ENCODE measurements at places on chromosomes 12 and 14.

DNA sequence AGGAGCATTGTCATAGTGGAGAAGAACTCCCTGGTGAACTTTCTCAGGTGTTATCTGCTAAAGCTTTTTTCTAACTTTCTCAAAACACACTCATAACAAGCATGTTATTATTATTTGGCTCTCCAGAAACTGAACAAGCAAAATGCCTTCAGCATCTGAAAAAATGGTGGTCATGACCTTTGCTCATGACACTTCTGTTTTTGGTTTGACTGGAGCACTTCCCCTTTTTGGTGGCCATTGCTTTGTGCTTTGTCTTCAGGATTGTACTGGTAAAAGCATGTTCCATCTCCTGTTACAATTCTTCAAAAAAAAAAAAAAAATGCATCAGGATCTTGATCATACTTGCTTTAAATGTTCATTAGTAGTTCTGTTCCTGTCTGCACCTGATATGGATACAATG, 1241.6 kb upstream of the USP15 start:
- DNase-seq = no peak

DNA sequence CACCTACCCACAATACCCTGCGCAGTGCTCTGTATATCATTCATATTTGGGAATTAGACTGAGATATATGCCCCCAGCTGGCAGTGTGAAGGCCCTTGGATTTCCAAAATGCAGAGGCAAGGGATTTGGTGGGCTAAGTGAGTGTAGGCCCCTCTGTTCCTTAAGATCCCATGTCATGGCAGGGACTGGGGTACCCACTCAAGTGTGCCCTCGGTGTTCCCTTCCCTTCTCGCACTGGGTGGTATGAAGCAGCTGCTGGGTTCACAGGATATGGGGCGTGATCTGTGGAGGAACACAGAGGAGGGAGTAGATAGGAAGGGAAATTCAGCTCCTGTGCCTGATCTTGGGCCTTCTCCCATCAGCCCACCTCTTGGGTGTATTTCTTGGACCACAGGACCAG, 63.1 kb upstream of the VASH1 start:
- DNase-seq = no peak

DNA sequence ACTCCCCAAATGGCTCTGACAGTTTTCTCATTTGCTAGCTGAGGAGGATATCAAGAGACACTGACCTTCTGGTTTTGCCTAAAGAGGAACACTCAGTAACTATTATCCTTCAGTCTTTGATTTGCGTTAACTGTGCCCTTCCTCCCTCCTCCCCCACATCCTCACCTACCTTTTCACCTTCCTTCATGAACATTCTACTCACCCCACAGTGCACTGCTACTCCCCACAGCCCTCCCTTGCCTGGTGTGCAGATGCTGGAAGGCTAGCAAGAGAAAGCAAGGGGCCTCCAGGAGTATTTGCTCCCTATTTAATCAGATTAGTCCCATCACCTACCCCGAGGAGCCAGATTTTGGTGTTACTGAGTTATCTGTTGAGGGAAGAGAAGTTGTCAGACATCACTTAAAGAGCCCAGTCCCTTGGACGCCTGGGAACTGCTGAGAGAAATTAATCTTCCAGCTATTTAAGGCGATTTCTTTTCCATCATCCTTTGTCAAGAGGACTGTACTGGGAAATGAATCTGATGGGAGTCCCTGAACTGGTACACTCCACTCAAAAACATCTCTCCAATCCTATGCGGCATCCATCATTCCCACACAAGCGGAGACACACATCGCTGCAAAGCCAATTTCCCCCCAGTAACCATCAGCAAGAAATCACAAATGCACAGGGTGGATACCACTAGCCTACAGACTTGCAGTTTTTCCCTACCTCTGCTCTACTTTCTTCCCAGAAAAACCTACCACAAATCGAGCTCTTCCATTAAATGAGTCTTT, 11.5 kb downstream of the PSMB5 start:
- DNase-seq = no peak

DNA sequence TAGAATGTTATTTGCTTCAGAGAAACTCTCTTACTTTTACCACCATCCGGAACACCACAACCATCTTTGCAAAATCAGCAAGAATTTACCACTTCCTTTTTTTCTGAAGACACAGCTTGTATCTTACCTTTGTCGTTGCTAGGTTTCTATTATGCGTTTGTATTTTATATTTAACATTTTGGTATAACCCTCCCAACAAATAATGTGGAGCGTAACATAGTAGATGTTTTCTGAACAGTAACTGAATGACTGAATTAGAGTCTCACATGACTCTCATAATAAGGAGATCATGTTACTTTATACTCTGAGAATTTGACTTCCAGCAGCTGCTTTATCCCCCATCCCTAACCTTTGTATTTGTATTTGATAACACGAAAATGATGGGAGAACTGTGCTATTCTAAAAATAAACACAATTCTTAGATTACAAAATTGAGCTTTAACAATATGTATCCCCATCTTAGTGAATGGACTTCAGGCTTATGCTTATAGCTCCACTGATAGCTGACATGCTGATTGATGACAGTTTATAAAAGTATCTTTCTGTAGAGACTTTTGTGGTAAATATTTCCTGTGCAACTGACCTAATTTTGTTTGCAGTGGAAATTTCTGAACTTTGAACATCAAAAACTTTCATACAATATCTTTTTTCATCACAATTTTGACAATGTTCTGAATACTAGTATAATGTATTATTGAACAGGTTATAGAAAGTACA, 7.9 kb upstream of the KLRB1 start:
- peak; percentile 14 for DNase-seq

GRCh38 chr12:20602641-20603391, 92.3 kb upstream of the SLCO1C1 start:
- no peak for DNase-seq

GRCh38 chr12:1444142-1444516, 150.3 kb downstream of the FBXL14 start:
- no peak for DNase-seq

DNA sequence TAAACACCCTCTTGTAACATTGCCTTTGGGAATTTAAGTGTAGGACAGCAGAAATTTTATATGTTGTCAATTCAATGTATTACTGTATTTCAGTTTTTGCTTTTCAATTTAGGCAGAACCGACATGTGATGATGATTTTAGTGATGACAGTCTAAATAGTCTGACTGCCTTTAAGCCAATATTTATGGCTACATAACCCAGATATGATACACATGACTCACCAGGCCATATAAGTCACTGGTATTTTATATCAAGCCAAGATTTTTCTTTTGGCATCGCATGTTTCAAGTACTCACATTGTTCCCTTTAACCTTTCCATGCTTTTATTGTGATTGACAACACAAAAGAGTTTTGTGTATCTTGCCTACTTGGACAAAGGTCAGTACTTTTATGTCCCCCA, 13.6 kb upstream of the PPM1A start:
- DNase-seq = no peak

- DNase-seq = no peak
Measured at GRCh38 chr14:28830115-28830534, 63.5 kb downstream of the FOXG1 start.

DNA sequence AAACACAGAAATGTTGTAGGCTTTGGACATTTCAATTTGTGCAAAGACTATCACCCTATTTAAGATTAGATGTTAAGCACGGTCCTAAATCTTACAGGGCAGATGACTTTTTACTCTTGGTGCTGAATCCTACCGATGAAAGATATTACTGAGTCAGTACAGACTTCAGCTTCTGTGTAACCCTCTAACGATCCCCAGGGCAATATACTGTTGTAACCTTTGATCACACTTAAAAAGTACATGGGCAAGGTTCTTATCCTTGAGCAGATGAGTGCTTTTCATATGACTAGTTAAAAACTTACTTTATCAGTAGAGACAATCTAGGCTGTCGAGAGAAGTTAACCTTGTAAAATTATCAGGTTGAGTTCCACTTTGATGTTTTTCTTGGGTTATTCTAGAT, 22.5 kb downstream of the PDE3A start:
- DNase-seq = no peak

DNA sequence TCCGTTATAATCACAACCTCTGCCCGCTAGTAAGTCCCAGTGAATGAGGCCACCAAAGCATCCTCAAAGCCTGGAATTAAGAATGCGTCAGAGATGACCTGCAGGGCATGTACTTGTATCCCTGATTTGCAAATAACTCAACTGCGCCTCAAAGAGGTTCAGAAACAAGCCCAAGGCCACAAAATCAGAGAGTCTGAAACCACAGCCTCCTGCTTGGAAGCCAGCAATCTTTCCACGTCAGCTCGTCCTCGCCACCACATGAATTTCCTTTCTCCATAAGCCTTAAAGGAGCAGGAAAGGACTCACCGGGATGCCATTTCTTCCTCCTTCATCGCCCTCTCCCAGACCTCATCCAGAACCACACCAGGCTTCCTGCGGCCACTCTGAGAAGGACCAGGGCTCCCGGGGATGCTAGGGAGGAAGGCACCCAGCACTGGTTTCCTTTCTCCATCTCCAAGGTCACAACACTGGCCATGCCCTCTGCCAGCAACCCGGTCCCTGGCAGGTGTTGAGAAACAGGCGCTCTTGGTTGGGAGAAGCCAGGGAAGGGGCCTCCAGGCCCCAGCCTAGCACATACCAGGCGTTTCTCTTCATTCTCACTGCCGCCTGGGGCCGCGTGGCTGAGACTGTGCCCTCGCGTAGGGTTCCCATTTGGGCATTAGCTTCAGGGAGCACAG, 191.2 kb upstream of the DIO3 start:
- no peak for DNase-seq

DNA sequence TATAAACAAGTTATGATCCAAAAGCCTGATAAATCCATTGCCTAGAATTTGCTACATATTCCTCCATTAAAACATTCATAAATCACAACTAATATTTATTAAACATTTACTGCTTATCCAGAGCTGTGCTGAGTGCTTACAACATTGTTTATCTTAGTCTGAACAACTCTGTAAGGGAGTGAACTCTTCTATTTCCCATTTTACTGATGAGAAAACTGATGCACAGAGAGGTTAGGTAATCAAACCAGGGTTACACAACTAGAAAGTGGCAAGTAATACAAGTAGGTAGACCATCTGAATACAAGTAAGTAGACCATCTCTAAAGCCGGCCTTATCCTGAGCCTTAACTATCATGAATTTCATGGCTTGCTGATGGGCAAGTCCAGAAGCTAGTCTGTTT, 39.5 kb downstream of the WASHC3 start:
- DNase-seq = no peak

- DNase-seq = no peak
Measured at GRCh38 chr14:105119408-105120025, 49.1 kb downstream of the JAG2 start.

DNA sequence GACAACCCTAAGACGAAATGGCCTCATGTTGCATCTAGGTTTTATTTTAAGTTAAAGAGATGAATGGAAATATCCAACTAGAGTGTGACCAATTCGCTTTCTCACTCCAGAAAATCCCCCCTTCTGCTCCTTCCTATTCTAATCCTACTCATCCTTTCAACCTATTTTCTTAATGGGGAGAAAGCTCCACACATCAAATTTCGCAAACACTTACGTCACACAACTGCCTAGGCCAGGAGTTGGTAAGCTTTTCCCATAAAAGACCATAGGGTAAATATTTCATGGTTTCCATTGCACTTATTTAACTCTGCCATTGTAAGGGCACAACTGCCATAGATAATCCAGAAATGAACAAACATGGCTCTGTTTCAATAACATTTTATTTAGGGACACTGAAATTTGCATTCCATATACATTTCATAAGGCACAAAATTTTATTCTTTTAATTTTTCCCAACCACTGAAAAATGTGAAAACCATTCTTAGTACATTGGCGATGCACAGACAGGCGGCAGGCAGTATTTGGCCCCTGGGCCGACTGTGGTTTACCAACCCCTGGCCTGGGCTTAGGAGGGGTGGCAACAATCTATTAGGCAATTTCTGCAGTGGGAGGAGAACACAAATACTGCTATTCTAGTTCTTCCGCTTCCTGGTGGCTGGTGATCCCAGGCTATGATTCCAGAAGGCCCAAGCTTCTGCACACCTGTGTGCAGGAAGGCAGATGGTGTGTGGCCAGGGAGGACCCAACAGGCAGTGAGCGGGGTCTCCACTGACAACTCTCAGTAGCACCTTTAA, 67.2 kb upstream of the FOXN3 start:
- no peak for DNase-seq

DNA sequence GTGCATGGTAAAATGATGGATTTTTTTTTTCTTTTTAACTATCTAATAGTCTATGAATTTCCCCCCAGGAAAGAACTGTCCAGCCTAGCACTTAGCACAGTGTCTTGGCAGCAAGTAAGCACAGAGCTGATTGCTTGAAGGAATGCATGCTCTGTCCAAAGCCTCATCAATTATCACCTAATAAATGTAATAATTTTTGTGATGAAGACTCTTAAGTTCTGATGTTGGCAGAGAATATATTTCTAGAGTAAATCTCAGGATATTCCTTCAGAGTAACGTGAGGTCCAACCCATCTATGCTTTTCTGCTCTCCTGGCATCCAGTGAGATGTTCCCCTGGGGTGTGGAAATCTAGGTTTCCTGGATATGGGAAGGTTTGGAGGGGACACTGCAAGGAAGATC, 152.4 kb downstream of the TMX1 start:
- DNase-seq = no peak

DNA sequence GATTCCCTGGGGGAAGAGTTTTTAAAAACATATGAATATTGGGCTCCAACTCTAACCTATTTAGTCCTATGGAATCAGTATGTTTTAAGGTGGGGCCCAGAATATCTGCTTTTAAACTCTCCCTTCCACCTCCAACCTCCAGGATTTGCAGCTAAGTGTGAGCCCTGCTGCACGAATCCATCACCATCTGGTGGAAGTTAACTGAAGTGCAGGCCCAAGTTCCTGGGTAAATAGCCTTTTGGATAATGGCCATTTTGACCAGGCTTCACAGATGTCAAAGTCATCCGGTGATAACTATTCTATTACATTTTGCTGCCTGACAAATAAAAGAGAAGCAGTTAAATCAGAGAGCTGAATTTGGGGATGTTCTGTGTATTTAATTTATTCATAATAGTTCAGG, 58.1 kb upstream of the RMST start:
- peak; percentile 22 for DNase-seq

DNA sequence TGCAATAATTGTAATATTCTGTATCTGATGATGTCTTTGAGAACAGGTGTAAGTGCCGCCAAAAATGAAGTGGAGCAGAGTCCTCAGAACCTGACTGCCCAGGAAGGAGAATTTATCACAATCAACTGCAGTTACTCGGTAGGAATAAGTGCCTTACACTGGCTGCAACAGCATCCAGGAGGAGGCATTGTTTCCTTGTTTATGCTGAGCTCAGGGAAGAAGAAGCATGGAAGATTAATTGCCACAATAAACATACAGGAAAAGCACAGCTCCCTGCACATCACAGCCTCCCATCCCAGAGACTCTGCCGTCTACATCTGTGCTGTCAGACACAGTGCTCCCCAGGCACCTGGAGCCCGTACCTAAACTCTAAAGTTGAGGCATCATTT, 268.7 kb downstream of the DAD1 start:
- DNase-seq = no peak

DNA sequence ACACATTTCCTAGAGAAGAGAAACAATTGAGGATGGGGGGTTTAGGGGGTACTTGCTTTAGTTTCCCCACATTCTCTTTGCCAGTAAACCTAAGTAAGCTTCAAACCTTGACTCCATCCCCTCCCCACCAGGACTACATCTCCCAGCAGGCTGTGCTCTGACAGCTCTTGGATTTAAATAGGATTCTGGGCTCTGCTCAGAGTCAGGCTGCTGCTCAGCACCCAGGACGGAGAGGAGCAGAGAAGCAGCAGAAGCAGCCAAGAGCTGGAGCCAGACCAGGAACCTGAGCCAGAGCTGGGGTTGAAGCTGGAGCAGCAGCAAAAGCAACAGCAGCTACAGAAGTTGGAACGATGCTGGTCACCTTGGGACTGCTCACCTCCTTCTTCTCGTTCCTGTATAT, 20.6 kb downstream of the RDH12 start:
- no peak for DNase-seq

Data from activated CD4-positive, alpha-beta T cell treated with anti-CD3 and anti-CD28 coated beads, Interleukin-2, Interleukin-4, amounts not matched to agents 100 ng/mL and 50 ng/mL, durations not matched to agents 16 hours and 8 hours (primary cell).